ENCODE measurements at places on chromosomes 16 and 17. TPM values are rescaled to one million over a fixed set of nuclear protein-coding genes. Genes with fewer than 3 reads are reported as not detected.

Gene ALOX12
- 2.8 TPM for polyA plus RNA-seq

Gene OR4D1
- not detected for polyA plus RNA-seq

- no peak for DNase-seq
Observed at GRCh38 chr16:16191493-16192167, 31.7 kb downstream of the ABCC6 start.

GRCh38 chr17:35022536-35023063 is 40.9 kb downstream of the RFFL start:
- DNase-seq, result no peak

- no peak for DNase-seq
Observed at GRCh38 chr17:47975189-47975822, 4.4 kb downstream of the CDK5RAP3 start.

- DNase-seq, result no peak
Observed at GRCh38 chr17:77609553-77610517, 348.7 kb upstream of the TNRC6C start.

GRCh38 chr17:78356101-78356713 is 3.7 kb downstream of the SOCS3 start:
- DNase-seq, result no peak

- peak; percentile 18 for DNase-seq
Observed at GRCh38 chr17:38322156-38322779, 21.5 kb downstream of the GPR179 start.

DNA sequence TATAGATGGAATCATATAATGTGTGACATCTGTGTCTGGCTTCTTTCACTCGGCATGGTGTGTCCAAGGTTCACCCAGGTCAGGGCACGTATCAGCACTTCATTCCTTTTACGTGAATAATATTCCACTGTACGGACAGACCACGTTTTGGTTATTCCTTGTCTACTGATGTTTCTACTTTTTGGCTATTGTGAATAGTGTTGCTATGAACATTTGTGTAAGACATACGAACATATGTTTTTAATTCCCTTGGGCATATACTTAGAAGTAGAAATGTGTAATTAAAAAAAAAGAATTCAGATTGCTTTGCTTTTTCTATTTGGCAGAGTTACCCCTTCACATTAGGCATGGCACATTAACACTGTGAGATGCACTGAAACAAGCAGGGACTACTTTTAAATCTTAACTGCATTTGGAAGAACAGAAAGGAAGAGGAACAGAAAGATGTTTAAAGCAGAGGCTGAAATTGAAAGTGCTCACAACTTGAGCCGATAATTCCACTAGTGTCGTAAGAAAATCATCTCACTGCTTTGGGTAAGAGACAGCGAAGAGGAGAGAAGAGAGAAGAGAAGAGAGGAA is 105.3 kb downstream of the VPS53 start:
- no peak for DNase-seq

DNA sequence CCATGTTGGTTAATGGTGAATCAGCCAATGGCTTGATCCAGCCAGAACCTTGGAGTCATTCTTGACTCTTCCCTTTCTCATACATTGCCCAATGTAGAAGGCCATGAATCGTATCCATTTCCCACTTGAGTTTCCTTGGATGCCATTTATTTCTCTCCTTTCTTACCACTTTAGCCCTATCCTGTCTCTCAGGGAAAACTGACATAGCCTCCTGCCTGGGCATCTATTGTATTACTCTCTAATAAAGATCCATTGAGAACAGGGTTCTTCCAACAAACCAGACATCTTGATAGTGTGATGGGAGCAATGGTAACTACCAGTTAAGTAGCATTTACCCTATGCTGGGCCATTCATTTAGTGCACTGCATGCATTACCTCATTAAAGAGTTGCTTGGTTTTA is 104.2 kb upstream of the CDH11 start:
- DNase-seq, result no peak

DNA sequence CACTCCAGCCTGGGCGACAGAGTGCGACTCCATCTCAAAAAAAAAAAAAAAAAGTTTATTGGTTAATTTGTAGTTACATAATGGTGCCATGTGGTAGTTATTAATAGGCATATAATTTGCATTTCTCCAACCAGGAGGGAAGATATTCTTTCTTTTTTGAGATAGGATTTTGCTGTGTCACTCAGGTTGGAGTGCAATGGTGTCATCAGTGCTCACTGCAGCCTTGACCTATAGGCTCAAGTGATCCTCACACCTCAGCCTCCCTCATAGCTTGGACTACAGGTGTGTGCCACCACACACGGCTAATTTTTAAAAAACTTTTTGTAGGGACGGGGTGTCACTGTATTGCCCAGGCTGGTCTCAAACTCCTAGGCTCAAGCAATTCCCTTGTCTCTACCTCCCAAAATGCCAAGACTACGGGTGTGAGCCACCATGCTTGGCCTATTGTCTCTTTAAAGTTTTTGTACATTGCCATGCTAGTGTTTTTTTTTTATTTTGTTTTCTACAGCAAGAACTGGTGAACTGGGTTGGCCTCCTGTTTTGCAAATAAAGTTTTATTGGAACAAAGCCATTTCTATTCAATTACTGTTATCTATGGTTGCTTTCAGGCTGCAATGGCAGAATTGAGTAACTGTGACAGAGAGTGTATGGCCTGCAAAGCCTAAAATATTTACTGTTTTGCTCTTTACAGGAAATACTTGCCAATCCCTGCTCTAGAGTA is 11.9 kb downstream of the SNX29 start:
- no peak for DNase-seq
